ENCODE measurements at places on chromosomes 12 and 14.
A peak's percentile ranks its signal among the peaks of the same experiment; 100 is the strongest.

DNA sequence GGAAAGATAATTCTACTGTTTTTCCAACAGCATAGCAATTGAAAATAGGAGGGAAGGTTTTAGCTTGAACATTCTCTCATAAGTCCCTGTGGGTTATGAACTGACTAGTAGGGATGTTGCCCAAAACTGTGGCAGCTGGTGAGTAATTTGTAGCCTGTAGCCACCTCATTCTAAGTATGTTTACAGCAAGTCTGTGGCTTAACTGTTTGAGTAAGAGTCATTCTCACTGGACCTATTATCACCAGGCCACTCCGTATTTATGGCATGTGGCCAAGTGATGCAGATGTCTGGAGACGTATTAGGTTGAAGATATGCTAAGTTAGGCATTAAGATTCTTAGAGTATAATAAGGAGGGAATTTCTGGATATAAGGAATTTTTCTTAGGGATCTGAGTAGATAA lies 458.3 kb downstream of the ETNK1 start:
- peak; percentile 71 for DNase-seq

DNA sequence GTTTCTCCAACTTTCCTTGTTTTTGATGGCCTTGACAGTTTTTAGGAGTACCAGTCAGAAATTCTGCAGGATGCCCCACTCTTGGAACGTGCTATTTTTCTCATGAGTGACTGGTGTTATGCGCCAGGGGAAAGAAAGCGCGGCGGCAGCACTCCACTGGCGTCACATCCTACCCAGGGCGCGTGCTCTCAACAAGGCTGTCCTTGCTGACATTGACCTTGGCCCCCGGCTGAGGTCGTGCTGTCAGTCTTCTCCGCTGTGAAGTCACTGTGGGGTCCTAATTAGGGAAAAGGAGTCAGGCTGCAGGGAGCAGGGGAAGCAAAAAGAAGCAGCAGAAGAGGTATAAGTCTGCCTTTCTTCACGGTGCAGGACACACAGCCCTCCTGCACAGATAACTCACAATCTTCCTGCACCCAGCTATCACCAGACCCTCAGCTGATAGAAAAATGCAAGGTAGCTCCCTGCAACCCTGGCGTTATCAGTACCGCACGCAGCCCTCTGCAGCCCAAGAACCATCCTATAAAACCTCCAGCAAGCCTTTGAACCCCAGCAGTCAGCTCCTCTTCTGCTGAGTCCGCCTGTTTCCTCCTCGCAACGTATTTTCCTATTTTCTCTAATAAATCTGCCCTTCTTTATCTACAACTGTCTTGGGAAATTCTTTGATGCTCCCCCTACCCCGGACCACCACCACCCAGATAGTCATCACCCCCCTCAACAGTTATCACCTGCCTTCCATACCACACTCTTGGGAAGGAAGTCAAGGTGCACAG lies 48.0 kb upstream of the C14orf180 start:
- no peak for DNase-seq

GRCh38 chr12:69897744-69898143 lies 72.7 kb downstream of the MYRFL start:
- peak; percentile 89 for DNase-seq

GRCh38 chr12:2092354-2092753 lies 39.6 kb downstream of the CACNA1C start:
- DNase-seq, result no peak

- no peak for DNase-seq
Measured at GRCh38 chr12:81942594-81942993, 183.4 kb upstream of the PPFIA2 start.

DNA sequence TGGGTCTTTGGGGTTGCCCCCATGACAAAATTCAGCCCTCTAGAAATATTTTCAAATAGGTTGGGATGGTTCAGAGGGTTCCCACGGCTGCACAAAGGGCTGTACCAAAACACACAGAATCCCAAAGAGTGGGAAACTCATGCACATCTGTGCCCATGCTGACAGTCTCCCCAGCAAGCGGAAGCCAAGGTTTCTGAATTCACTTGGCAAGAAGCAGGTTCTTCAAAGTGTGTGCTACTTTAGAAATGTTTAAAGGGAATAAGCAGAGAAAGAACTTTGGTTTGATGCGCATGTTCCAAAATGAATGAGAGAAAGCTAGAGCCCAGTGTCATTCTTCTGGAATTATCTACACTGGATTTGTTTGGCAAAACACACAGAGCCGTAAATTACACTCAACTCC lies 46.7 kb downstream of the FOXN3 start:
- no peak for DNase-seq

GRCh38 chr12:93808169-93808899 lies 131.2 kb downstream of the CRADD start:
- DNase-seq, result no peak

DNA sequence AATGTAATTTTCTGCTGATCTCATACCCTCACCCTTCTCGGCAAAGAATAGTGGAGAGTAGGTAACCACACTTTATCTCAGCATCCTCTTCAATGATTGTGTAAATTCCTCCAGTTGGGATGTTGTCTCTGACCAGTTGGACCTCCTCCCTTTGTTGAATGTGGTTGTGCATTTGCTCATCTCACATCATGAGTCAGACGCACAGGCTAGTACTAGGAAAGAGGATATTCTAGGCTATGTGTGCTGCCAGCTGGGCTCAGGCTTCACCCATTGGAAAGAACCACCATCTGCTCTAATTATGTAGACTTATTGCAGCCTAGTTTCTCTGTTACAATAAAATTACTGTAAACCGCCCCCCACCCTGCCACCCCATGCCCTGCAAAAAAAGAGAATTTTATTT lies 90.3 kb downstream of the LMO3 start:
- DNase-seq, result peak; percentile 17

- DNase-seq, result peak; percentile 75
Measured at GRCh38 chr12:70590051-70590450, 47.2 kb downstream of the PTPRB start.

DNA sequence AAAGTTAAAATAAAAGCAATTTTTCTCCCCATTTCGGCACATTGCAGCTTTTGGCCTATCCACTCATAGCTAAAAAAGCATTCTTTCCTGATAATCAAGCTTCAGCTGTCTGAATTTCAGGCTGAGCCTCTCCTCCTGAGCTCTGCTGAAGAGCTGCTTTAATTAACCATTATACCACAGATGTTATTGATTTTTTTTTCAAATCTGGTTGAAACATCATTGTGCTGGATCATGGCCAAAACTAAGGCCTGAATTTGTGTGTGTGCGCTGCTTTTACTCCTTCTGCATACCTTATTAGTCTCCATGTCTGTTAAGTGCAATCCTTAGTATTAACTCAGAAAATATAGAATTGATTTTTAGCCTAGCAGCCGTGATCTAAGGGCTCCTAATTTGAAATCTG lies 52.3 kb downstream of the MBIP start:
- no peak for DNase-seq

- peak; percentile 94 for DNase-seq
Measured at GRCh38 chr14:20683125-20683890, 1.1 kb upstream of the RNASE4 start.

DNA sequence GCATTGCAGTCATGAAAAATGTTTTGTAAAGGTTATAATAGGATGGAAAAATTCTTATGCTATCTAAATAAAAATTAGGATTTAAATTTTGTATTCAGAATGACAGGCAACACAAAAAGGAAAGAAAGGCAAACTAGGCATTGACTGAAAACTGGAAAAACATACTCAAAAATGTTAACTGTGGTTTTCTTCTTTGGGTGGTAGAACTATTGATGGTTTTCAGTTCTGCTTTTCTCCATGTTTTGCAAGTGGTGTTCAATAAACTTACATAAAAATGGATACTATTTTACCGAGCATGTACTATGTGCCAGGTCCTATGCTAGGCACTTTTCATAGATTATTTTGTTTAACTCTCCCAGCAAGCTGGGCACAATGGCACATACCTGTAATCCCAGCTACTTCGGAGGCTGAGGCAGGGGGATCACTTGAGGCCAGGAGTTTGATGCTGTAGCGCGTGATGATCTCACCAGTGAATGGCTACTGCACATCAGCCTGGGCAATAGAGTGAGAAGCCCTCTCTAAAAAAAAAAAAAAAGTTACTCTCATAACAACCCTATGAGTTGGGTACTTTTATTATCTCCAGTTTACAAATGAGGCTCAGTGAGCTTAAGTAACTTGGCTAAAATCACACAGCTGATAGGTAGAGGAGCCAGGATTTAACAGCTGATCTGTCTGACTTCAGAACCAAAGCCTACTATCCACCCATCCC lies 26.3 kb upstream of the TCP11L2 start:
- DNase-seq, result no peak

GRCh38 chr14:94011795-94012194 lies 14.3 kb upstream of the OTUB2 start:
- DNase-seq, result peak; percentile 26

GRCh38 chr14:34173916-34174315 lies 223.0 kb upstream of the EGLN3 start:
- no peak for DNase-seq

- DNase-seq, result peak; percentile 64
Measured at GRCh38 chr12:89051065-89051677, 301.1 kb downstream of the DUSP6 start.

GRCh38 chr12:46222636-46223035 lies 46.2 kb downstream of the SLC38A1 start:
- DNase-seq, result no peak

DNA sequence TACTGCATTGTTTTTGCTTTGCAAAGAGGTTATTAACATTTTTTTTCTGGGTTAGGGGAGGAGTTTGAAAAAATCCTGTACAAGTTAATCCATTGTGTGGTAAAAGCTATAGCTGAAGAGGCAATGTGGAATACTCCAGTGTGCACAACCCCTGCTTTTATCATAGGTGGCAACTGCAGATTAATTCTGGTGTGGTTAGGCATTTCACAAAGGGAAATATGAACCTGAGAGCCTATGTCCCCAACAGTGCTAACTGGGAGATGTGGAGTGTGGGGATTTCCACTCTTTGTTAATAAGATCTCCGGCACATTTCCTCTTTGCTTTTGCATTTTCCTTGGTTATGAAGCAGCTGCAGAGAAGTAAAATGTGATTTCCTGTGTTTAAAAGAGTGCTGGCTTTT lies 33.6 kb downstream of the PRORP start:
- DNase-seq, result peak; percentile 13

GRCh38 chr12:95859947-95860850 lies 1.4 kb downstream of the SNRPF start:
- DNase-seq, result no peak

- no peak for DNase-seq
Measured at GRCh38 chr12:76084863-76085519, 506 bp upstream of the NAP1L1 start.

GRCh38 chr12:113471619-113472171 lies at the start of gene LHX5:
Gene LHX5, minus strand, starts transcription at chr12:113471871. Its CDS starts 373 bp downstream, at chr12:113471498.
- DNase-seq, result no peak

- peak; percentile 61 for DNase-seq
Measured at GRCh38 chr14:101965181-101965544, 790 bp downstream of the DYNC1H1 start.

DNA sequence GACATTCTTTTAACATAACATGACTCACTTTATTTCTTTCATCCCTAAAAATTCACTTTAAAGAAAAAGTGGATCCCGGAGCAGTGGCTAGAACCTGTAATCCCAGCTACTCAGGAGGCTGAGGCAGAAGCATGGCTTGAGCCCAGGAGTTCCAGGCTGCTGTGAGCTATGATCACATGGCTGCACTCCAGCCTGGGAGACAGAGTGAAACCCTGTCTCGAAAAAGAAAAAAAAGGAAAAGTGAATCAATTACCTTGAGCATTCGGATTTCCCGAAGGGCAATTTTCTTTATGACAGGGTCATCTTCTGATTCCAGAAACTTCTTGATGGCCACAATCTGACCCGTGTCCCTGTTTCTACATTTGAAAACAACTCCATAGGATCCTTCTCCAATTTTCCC lies 1.2 kb downstream of the CDKL1 start:
- DNase-seq, result no peak

- peak; percentile 91 for DNase-seq
Measured at GRCh38 chr14:99231850-99232713, 39.9 kb downstream of the BCL11B start.

DNA sequence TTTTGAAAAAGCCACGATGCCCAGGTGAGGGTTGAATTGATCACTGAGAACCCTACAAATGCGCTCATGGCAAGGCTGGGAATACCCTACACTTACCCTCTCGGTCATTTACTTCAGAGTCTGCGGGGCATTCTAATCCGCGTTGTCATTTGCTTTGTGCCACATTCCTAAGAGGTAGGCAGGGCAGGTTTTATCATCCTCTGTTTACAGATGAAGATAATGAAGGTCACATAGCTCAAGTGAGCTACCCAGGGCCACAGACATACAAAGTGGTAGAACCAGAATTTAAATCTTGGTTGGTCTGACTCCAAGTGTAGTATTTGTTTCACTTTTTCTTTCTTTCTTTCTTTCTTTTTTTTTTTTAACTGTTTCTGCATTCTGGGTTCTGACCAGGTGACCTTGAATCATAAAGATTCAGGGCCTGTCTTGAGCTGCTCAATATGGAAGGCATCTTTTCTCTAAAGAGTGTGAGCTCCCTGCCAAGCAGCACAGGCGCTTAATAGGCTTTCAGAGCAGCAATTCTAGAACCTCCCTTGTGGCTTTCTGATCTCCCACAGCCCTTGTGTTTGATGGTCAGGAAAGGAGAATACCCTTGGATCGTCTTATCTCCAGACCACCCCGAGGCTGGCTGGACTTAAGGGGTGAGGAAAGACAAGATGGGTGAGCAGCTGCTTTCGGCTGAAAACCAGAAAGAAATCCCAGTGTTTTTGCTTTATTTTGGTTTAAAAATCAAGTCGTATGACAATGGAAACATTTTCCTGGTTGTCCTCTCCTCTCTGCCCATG lies 662 bp upstream of the BATF start:
- DNase-seq, result no peak

GRCh38 chr12:82705774-82706173 lies 19.1 kb downstream of the TMTC2 start:
- no peak for DNase-seq

DNA sequence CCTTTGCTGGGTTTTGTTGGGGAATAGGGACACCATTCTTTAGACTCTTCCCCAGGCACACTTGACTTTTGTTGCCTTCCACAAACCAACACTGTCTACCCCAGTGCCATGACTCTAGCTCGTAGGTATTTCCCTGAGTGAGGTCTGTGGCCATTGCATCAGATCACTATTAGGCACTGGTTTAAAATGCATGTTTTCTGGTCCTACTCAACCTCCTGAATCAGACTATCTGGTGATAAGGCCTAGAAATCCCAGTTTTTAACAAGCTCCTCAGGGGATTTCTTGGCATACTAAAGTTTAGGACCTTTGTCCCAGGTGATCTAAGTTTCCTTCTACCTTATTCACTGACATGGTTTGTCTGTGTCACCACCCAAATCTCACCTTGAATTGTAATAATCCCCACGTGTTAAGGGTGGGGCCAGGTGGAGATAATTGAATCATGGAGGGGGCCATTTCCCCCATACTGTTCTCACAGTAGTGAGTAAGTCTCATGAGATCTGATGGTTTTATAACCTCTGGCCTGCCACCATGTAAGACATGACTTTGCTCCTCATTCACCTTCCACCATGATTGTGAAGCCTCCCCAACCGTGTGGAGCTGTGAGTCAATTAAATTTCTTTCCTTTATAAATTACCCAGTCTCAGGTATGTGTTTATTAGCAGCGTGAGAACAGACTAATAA lies 87.8 kb upstream of the PSMC1 start:
- DNase-seq, result peak; percentile 68

GRCh38 chr12:76275511-76276093 lies 72.6 kb downstream of the BBS10 start:
- DNase-seq, result no peak

- no peak for DNase-seq
Measured at GRCh38 chr14:94127330-94127729, 2.1 kb downstream of the IFI27L2 start.
